NCI-H524 treated with DMSO at 0.1 percent for 48 hours (cell line): ENCODE measurements at places on chromosomes 16 and 17.

DNA sequence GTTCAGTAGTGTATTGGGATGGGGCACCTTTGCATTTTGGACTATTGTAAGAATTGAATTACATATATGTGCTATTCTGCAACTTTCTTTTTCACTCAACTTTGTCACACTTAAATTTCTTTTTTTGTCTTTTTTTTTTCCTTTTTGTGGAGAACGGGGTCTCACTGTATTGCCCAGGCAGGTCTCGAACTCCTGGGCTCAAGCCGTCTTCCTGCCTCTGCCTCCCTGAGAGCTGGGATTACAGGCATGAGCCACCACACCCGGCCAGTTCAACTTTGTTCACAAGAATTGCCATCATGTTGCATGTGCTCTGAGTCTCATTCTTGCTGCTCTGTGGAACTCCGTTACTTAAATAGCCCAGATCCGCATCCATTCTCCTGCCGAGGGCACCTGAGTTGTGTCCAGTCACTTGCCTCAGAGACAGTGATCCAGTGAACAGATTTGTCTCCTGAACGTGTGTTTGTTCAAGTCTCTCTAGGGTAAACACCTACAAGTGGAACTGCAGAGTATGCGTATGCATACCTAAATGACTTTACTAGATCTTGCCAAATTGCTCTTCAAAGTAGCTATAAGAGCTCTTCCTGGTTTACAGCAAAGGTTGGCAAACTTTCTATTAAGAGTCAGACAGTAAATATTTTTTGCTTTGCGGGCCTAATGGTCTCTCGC is 3.4 kb upstream of the SLC38A10 start:
- no peak for DNase-seq

DNA sequence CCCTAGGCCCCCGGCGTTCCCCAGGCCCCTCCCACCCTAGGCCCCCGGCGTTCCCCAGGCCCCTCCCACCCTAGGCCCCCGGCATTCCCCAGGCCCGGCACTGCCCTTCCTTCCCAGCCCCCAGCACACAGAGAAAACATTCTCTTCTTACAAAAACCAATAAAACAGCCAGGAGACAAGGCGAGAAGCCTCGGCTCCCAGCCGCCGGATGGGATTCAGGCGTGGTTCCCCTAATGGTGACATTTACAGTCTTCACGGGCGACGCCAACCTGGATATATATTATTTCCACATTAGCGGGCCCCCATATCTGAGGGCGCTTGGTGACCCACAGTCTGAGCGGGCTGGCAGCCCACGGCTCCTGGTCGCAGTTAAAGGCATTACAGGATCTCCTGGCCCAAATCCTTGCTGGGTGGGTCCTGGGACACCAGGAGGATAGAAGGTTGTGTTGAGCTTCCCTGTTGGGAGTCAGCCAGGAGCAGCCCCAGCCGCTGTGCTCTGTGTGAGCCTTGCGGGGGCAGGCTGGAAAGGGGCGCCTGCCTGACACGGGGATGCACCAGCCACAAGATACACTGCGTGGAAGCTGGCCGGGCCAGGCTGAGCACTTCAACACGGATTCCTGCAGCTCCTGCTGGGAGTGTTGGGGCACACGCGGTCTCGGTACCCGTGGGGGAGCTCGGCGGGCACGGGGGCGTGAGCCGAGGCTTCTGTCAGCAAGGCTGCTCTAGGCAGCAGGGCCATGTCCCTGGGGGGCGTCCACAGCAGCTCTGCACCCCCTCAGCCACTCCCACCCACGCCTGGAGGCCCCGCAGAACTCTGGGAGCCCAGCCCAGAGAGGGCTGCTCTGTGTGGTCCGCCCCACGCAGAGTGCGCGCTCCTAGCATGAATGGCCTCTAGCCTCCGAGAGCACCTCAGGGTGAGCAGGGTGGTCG is 83.7 kb downstream of the LMF1 start:
- no peak for DNase-seq

- DNase-seq: no peak
Observed at GRCh38 chr16:69890114-69890891, 60.8 kb upstream of the CLEC18A start.

GRCh38 chr16:7025616-7026190 is 306.9 kb upstream of the RBFOX1 start:
- no peak for DNase-seq

DNA sequence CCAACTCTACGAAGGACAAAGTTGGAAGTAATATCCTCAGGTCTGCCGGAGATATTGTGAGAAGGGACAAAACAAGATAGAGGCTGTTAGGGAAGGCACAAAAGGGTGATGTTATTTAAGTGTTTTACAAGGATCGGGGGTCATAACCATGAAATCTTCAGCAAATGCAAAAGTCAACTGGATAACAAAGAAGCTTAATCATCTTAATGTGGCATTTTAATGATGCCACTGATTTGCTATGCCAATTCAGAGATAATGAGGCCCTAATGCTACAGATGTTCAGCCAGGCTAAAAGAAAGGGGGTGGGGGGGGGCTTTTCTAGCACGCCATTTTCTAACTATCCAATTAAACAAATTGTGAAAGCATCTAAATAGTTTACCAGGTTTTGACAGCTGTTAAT is 63.1 kb downstream of the IKZF3 start:
- no peak for DNase-seq

DNA sequence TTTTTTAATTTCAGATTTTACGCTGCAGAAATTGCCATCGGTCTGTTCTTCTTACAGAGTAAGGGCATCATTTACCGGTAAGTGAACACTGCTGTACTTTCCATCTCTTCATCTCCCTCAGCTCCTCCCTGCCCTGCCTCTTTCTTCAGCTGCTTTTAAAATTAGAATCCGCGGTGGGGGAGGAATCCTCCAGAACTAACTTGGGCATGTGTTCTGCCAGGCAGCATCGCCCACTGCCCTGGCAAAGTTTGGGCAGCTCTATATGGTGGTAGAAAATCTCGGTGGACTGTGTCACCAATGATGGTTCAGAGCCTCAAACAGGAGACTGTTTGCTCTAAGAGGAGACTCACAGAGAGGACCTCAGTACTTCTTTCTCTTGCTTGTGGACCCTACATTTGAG is 81.6 kb upstream of the CACNG3 start:
- DNase-seq: no peak

GRCh38 chr17:27762527-27763305 is 37.6 kb downstream of the NOS2 start:
- peak; percentile 51 for DNase-seq

DNA sequence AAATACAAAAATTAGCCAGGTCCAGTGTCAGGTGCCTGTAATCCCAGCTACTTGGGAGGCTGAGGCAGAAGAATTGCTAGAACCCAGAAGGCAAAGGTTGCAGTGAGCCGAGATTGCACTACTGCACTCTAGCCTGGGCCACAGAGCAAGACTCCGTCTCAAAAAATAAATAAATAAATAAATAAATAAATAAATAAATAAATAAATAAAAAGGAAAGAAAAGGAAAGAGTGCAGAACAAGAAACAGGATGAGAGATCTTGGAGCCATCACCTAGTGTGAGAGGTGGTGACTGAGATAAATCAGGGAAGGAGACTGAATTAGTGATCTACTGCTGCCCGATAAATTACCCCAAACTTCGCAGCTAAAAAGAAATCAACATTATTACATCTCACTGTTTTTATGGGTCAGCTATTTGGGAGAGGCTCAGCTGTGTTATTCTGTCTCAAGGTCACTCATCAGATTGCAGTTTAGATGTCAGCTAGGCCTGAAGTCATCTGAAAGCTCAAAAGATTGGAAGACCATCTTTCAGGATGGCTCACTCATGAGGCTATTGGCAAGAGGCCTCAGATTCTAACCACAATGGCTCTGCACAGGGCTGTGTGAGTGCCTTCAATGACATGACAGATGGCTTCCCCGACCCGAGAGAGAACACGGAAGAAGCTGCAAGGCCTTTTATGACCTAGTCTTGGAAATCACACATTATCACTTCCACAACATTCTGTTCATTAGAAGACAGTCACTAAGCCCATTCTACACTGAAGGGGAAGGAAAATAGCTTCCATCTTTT is 66.4 kb downstream of the CMC2 start:
- DNase-seq: no peak

- DNase-seq: peak; percentile 3
Observed at GRCh38 chr17:66625311-66625767, 209.6 kb upstream of the CACNG5 start.

GRCh38 chr17:59335685-59336084 is 4.2 kb downstream of the YPEL2 start:
- no peak for DNase-seq

DNA sequence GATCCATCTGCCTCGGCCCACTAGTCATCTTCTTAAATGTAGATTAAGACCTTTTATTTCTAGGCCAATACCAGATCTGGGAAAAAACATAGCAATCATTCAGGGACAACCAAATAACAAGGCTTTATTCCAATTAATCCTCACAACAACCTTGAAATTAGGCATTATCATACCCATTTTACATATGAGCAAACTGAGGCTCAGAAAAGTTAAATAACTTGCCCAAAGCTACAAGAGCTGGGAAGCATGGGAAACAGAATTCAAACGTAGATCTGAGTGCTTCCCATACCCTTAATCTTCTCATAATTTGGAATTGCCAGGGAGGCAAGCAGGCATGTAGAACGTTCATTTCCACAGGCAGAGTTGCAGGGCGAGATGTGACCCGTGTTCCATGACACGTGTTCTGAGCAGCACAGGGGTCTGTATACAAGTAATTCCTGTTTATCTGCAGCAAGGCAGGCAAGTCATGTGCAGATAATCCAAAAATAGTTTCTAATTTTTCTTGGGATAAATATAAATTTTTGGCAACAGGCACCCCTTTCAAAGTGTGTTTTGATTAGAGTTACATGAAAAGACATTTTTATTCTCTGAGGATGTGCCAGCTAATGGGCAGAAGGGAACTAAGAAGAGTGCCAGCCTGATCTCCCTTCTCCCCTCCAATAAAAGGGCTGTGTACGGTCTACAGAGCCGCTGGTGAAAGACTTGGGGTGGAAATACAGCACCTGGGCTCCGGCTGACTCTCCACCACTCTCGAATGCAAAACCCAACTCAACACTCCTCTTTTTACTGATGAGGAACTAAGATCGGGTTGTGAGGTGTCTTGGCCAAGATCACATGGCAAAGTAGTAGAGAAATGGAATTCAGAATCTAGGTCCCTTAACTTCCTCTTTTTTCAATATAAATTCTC is 27.7 kb upstream of the MYOCD start:
- DNase-seq: no peak

DNA sequence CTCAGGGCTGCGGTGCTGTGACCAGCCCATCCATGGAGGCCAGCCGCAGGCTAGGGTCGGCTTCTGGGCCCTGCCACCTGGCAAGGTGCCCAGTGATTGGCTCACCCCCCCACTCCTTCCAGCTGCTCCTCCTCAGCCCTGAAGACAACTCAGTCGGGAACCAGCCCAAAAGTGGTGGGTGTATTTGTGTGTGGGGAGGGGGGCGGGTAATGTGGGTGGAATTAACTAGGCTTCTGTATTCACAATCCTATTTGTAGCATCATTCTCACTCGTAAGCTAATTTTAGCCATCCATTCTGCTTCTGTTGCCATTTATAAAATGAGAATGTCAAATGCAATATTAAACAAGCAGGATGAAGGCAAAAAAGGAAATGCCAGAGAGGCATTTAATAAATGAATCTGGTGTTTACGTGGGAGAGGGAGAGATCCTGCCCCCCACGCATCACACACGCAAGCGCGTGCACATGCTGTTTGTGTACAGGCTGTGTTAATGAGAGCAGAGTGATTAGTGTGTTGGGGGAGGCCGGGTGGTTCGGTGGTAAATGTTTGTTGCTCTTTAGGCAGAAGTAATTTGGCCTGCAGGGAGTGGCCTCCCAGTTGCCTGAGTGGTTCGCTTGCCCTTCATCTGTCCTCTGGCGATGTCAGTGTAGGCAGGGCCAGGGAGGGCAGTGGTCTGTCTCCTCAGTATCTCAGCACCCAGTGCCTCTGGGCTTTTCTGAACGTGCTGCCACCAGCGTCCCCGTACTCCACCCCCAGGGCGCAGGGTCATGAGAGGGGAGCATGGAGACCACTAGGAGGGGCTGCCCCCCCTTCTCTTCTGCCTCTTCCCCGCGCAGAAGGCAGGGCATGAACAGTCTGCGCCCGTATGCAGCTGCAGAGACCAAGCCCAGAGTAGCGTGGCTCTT is 140.1 kb downstream of the CCDC182 start:
- DNase-seq: peak; percentile 82

- DNase-seq: no peak
Observed at GRCh38 chr16:66524601-66525164, 25.2 kb downstream of the TK2 start.

DNA sequence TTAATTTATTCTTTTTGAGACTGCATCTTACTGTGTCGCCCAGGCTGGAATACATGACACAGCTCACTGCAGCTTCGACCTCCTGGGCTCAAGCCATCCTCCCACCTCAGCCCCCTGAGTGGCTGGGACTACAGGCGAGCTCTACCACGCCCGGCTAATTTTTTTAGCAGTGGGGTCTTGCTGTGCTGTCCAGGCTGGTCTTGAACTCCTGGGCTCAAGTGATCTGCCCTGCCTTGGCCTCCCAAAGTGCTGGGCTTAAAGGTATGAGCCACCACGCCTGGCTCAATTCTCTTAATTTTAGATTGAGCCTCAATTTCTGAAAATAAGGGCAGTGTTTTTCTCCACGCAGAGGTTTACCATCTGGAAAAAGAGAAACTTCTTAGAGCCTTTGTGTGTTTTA is 41.1 kb downstream of the ZNF750 start:
- DNase-seq: no peak

GRCh38 chr17:49548051-49548505 is 27.6 kb upstream of the NXPH3 start:
- no peak for DNase-seq

GRCh38 chr17:43787728-43788127 is 7.5 kb downstream of the CFAP97D1 start:
- no peak for DNase-seq

DNA sequence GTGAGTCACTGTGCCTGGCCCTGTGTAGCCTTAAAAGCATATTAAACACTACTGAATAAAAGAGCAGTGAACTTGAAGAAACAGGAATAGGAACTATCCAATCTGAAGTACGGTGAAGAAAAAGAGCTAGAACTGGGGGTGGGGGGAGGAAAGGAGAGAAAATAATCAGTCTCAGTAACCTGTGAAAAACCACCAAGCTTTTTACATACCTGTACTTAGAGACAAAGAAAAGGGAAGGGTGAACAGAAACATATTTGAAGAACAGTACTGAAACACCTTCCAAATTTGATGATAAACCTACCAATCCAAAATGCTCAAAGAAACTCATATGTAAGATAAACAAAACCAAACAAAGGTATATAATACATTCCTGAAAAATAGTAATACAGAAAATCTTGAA is 77.5 kb downstream of the USP32 start:
- DNase-seq: no peak

- DNase-seq: peak; percentile 16
Observed at GRCh38 chr17:40803617-40804082, 3.9 kb upstream of the KRT28 start.

- DNase-seq: no peak
Observed at GRCh38 chr16:87169509-87169995, 147.6 kb downstream of the C16orf95 start.

GRCh38 chr17:68961214-68961882 is 6.2 kb upstream of the ABCA8 start:
- peak; percentile 71 for DNase-seq
